ENCODE measurements at places on chromosomes 13 and 19.

GRCh38 chr19:48342841-48343540, 17.6 kb downstream of the EMP3 start:
- DNase-seq, result no peak

- DNase-seq, result no peak
Observed at GRCh38 chr13:74210693-74211393, 76.6 kb upstream of the KLF12 start.

DNA sequence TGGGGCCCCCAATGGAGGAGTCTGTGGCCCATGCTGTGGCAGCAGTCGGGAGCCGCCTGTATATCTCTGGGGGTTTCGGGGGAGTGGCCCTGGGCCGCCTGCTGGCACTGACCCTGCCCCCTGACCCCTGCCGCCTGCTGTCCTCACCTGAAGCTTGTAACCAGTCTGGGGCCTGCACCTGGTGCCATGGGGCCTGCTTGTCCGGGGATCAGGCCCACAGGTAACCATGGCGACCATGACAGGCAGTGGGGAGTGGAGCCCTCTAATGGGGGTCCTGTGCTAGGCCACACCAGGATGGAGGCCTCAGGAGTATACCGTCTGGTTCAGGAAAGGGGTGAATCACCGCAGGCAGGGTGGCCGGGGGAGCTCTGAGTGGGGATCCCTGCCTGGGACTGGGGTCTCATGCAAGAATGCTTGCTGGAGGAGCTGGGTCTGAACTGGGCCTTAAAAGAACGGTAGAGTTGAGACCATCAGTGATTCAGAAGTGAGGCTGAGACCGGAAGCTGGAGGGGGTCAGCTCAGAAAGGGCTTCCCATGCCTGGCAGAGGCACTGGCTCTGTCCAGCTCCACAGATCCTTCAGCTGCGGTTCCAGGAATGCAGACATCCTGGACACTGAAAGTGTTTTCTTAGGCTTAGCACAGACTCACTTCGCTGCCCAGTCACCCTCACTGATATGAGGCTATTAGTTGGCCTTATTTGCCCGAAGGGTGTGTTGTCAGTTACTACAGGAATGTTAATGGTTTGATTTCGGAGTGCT, 29.1 kb downstream of the CNFN start:
- no peak for DNase-seq

DNA sequence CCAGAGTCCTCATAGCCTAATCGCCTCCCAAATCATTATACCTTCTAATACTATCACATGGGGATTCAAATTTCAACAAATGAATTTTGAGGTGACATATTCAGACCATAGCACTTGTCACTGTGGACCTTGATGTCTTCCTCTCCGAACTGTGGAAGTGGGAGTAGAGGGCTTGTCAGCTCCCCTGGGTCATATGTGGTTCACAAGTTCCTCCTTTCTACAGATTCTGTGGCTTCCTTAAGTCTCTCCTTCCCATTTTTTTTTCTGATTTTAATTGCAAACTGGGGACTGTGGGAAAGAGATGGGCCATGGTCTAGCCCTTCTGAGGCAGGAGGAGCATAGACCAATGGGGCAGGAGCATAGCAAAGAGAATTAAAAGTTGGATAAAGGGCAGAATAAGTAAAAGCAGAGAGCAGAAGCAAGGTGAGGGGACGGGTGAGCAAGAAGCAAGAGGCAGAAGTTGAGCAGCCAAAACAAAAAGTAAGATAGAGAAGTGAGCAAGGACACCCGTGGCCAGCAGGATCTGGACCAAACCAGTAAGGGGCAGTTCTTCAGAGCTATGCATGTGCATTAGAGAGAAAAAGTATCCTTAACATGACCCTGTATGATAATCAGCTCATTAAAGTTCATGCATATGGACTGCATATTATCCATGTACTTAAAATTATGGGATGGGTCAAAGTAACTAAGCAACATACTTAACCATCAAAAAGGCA, 2.6 kb upstream of the SIGLEC7 start:
- DNase-seq, result peak; percentile 18

DNA sequence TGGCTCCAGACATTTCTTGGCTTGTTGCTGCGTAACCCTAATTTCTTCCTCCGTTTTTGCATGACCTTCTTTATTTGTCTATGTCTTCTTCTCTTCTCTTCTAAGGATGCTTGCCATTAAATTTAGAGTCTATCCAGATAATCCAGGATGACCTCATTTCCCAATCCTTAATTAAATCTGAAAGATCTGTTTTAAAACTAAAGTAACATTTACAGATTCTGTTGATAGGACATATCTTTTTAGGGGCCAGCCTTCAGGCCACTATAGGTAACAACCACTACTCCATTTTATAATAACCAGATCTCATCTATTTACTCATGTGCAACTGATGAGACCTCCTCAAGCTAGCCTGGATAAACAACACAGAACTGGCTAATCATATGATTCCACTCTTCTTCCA, 490.5 kb upstream of the SLC10A2 start:
- DNase-seq, result no peak

DNA sequence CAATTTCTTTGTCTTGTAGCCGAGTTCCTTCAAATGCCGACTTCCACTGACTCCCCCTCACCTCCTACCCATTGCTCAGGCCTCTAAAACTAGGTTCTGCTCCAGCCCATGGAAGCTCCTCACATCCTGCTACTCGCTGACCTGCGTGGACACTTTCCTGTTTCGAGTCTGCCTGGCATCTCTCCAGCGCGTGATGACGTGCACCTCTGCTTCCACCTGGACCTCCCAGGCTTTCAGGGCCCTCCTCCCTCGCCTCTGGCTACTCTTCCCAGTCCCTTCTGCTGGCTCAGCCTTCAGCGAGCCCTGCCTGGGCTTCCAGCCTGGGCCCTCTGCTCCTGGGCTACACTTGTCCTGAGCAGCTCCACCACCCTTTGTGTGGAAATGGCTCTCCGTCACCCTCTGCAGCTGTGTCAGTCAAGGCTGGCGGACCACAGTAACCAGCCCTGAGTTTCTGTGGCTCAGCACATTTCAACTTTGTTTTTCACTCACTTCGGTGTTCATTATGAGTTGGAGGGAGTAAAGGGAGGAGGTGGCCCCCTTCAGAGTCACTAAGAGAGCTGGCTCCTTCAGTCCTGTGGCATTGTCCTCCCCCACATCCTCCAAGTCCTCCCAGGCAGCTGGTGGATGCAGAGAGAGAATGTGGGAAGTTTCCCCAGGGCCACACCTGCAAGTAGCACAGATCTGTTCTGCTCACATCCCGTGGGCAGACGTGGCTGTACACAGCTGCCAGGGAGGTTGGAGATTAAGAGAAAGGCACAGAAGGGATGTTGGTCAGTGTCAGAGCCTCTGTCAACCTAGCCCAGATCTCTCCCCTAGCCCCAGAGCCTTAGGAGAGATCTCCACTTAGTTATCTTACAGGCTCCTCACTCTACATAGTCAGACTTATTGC, 49.4 kb downstream of the SERP2 start:
- DNase-seq, result no peak

DNA sequence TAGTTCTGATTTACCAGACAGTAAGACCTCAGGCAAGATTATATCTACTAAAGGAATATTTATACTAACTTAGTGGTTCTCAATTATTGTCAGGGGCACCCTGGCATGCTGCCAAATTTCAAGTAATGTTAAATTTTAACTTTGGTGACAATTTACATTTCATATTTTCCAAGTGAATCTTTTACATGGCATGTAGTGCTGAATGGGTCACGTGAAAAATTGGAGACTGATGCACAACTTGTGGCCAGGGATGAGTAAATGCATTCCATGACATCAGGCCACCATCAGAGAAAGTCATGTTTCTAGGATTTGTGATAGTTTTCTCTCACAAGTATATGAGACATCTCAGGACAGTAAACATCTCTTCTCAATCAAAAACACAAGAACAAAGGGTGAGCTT, 202.6 kb upstream of the SOX21 start:
- DNase-seq, result no peak

GRCh38 chr13:54415753-54416366, 1387.2 kb downstream of the OLFM4 start:
- DNase-seq, result no peak

DNA sequence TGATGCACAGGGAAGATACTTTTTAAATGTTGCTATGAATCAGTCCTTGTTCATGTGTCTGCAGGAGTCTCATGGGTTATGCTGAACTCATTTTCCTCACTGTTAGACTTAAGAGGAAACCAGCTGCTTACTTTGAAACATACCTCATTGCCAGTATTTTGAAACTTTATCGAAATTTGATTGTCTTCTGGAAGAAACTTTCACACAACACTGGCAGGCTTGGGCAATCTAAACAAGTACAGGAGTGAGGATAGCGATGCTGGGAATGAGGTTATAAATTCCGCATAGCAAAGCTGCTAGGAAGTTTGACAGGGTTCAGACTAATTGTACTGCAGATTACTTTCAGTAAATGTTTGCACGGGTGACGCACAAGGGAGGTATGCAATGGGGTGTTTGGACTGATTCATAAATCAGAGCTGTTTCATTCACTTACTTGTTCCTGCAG, 245.7 kb downstream of the DNAJC15 start:
- no peak for DNase-seq

GRCh38 chr19:44525721-44526430, 3.6 kb downstream of the CEACAM20 start:
- DNase-seq, result no peak

Measured in activated CD8-positive, alpha-beta memory T cell treated with anti-CD3 and anti-CD28 coated beads, Interleukin-2, amount 50 U/mL, for 48 hours (primary cell).